Stimulated activated CD4-positive, alpha-beta T cell treated with anti-CD3 and anti-CD28 coated beads, Interleukin-15, amount 100 ng/mL, for 1 hour (primary cell): ENCODE measurements at places on chromosomes 1 and 21.

DNA sequence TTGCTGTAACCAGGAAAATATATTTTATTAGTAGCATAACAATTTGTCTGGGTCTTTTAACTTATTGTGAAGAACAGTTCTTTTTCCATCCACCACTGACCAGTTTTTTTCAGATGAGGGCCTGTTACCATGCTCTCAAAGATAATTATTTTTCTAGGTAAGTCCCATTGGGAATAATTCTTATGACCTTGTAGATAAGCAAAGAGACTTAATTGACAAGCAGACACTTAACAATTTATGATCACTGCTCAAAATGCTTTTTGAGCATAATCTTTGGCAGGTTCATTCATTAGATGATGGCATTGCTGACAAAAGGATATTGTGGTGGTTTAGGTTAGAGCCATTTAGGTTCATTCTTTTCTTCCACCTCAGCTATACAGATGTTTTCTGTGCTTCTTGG, 6.6 kb downstream of the SNX27 start:
- no peak for DNase-seq

GRCh38 chr1:39094685-39095084, 68.5 kb downstream of the NDUFS5 start:
- DNase-seq, result no peak

- no peak for DNase-seq
Measured at GRCh38 chr1:110533230-110533629, 14.3 kb upstream of the KCNA10 start.

DNA sequence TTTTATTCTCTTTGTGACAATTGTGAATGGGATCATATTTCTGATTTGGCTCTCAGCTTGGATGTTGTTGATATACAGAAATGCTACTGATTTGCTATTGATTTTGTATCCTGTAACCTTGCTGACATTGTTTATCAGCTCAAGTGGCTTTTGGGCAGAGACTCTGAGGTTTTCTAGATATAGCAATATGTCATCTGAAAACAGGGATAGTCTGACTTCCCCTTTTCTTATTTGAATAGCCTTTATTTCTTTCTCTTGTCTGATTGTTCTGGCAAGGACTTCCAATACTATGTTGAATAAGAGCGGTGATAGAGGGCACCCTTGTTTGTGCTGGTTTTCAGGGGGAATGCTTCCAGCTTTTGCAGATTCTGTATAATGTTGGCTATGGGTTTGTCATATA, 150.8 kb downstream of the FASLG start:
- DNase-seq, result no peak

- DNase-seq, result no peak
Measured at GRCh38 chr1:75342786-75343185, 208.6 kb downstream of the LHX8 start.

GRCh38 chr1:162373541-162374260, 3.0 kb downstream of the SPATA46 start:
- no peak for DNase-seq

DNA sequence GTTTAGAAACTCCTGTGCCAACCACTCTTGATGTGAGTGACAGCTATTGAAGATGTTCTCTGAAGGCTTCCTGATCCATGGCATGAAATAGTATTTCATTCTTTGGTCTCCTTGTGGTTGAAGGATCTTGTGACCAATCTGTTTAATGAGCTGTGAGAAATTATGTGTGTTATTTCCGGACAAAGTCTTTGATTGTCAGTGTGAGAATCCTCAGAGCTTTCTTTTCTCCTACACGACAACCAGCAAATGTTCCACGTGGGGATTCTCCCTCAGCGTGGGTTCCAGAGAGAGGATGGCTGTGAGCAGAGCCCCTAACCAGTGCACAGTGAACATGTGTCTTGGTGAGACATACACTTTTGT, 45.0 kb upstream of the HOOK1 start:
- no peak for DNase-seq
